ENCODE measurements at places on chromosomes 2 and 18. TPM values are rescaled to one million over a fixed set of nuclear protein-coding genes. Genes with fewer than 3 reads are reported as not detected.

DNA sequence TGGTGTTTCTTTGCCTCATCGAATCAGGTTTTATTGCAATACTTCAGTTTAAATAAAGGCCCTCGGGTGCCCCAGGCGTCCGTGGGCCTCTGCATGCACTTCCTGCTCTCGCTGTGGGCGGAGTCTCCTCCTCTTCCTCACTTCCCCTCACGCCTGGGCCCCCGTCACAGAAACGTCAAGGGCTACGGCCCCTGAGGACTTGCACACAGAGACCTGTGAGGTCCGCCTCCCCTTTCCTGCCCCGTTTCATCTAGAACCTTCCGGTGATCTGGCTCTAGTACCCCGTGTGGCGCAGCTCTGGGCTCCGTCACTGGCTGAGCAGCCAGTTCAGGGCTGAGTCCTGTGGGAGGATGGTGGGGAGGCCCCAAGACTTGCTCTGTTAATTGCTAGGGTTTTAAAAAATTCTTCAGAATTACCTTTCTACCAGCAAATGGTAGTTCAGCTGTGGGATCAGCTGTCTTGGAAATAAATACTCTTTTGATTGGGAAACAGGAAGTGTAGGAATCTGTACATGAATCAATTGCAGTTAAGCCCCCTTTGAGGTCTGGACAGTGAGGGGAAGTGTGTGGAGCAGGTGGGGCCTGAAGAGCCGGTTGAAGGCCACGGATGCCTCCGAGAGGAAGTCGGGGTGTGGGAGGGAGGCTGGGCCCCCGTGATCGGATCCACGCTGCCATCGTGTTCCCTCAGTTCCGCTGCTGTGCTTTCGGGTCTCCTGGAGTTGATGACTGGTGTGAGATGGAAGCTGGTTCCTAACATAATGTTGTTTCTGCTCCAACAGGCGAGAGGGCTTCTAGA is 10.2 kb downstream of the NFATC1 start:
- DNase-seq: peak; percentile 96

CMPK2 gene
- total RNA-seq: 7.2 TPM

INHA gene
- total RNA-seq: not detected

GRCh38 chr18:34611904-34612303 is 98.2 kb upstream of the DTNA start:
- DNase-seq: no peak

- peak; percentile 76 for DNase-seq
Observed at GRCh38 chr2:201127570-201127969, 11.6 kb downstream of the CFLAR start.

MC5R gene
- not detected for total RNA-seq

DNA sequence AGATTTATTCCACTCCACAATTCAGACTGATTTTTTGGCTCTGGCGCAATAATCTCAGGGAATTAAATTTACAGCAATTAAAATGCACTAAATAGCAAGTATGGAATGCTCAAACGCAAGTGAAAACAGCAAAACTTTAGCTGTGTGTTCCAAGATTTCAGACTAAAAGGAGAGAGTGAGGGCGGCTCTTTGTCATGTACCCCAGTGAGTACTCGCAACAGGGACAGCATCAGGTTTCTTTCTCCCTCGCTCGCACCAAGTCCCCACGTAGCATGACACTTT is 1.1 kb downstream of the ROCK2 start:
- no peak for DNase-seq

GRCh38 chr2:158602027-158602426 is 145.3 kb downstream of the PKP4 start:
- no peak for DNase-seq

SYT4 gene
- not detected for total RNA-seq

DNA sequence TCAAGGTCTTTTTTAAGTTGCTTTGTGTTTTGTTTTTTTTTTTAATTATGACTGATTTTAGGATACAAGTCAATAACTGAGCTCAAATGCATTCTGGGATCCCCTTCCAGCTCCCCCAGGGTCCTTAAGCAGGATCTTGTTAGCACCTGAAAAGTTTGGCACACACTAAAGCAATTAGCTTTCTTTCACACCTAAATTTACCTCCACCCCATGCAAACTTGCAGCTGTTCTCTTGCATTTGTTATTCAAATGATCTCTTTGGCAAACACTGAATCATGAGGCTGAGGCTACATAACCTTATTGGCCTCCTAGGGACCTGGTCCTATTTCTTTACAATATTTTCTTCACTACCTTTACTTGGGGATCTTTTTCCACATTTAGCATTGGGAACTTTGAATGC is 2026.1 kb upstream of the CELF4 start:
- DNase-seq: no peak

DNA sequence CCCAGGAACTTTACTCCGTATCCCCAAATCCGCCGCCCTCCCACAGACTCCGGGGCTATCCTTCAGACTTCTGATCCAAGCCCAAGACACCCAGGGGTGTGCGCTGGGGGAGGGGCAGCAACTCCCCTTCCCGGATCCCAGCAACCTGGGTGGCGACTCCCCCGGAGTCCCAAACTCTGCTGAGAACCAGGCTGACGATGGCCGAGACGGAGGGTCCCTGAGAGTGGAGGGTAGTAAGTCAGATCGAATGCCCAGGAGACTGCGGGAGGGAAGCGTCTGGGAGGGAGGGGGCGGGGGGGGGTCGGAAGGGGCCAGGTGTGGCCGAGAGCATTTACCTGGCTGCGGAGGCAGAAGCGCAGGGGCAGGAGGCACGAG is 7.0 kb upstream of the TNS1 start:
- DNase-seq: no peak

DNA sequence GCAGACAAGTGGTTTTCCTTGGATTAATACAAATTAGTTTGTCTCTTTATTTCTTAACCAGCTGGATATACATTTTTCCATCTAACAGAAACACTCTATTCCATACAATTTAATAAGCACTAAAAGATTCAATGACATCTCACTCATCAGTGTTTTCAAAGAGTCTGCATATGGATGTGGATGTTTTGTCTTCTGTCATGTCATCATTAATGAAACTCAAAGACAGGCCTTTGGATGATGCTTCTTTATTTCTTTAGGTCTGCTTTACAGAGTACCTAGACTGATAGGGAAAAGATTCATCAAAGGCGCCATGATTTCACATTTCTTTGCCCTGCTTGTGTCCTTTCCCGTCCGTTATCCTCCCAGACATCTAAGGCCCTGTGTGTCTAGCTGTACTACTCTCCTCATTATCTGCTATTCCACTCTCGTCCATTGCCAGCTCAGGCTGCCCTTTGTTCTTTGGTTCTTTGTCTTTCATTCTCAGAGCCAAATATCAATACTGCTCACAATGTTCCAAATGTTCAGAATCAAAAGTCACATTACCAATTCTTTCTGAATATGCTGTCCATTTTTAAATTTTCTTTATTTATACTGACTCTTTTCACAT is 232.3 kb upstream of the CHAC2 start:
- DNase-seq: no peak

DNA sequence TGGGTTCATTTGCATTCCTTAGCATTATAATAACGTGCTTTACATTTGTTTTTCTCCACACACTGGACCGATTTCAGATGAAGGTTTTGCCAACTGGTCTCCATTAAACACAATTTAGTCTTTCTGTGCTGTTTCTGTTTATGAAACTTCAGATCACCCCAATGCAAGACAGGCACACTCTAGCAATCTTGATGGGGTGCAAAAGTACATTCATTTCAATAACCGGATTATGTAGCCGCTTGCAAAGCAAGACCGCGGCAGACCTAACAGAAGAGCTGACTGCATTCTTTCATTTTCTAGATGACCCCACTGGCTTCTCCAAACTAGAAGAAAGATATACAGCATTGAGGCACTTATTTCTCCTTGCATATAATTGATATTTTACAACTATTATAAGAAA is 301.5 kb downstream of the PIEZO2 start:
- no peak for DNase-seq

ZAP70 gene
- 167 TPM for total RNA-seq

DNA sequence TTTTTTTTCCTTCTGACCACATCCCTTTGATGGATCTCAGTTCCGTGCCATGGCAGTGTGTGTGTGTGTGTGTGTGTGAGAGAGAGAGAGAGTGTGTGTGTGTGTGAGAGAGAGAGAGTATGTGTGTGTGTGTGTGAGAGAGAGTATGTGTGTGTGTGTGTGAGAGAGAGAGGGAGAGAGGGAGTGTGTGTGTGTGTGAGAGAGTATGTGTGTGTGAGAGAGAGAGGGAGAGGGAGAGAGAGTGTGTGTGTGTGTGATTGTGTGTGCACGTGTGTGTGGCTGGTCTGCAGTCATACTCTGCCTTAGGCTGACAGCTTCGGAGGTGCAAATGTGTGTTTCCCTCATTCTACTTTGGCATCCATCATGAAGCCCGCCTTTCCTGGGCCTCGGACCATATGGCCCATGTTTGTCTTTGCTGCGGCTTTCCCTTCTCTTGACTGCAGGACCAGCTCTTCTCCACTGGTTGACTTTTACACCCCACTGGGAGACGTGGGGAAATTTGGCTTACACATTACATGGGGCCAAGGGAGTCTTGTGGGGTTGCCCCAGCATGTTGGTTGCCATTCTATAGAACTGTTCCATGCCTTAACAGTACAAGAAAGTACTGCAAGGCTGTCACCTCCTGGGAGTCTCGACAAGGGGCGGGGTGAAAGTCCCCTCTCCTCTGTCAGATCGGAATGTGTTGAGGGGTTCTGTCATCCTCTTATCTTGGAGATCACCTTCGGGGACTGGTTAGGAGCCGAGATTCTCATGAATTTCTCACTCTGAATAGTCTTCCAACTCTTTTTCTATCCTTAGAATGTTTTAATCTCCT is 21.6 kb downstream of the TSN start:
- DNase-seq: no peak

DNA sequence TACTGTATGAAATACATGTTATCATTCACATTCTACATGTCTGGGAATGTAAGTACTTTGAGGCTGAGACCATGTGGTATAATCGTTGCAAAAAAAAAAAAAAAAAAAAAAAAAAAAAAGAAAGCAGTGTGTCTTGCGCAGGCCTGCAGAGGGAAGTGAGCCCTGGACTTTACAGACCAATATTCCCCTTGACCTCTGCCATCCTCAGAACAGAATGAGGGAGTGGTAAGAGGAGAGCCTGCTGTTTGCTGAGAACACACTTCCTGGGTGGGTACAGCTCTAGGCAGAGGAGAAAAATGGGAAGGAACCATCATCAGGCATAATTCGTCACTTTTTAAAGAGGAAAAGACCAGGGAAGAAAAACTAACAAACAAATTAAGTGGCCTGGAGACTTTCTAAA is 28.8 kb upstream of the TBC1D8 start:
- no peak for DNase-seq

DNA sequence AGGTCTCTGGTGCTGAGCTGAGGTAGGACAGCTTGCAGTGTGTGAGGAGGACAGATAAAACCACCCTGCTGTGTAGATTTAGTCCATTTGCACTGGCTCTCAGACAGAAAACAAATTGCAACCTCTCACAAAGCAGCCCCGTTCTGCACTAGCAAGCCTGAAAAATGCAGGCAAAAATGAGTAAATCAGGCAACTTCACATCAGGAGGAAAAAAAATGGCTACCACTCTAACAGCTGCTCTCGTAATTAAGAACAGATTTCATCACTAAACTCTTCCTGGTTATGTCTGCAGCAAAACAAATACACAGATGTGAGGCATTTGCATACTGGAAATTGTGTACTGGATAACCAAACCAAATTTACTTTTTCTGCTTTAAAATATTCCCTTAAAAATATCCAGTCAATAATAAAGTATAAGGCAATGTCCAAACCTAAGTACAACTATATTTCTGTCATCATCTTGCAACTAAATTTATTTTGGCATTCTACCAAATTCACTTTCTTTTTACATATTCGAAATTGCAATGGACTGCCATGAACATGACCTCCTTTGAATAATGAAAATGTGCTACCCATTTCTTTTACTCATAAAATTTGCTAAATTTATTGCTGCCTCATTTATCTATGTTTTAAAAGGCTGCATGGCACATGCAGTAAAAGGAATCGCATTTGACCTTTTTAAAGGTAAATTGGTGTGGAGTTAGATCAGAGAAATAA is 157.4 kb downstream of the AFF3 start:
- no peak for DNase-seq

RAD51AP2 gene
- not detected for total RNA-seq

ITPRIPL1 gene
- 13.3 TPM for total RNA-seq

GRCh38 chr2:33496726-33497125 is 20.3 kb downstream of the RASGRP3 start:
- no peak for DNase-seq

DNA sequence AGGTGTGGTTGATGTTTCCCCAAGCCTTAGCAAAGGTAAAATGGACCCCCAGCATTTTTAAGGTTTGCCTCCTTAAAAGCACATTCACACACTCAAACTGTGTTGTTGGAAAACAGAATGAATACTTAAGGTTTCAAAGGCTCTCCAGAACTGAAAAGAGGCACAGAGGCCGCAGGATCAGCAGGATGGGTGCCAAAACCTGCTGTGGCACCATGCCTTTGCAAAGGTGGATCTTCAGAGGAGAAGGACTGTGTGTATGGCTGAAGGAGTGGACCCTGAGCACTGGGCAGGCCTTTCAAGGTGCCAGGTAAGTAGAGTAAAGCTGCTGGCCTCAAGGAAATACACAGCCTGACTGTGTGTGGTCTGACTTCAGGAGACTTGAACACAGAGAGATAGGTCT is 127.3 kb downstream of the XRCC5 start:
- no peak for DNase-seq

- DNase-seq: no peak
Observed at GRCh38 chr18:32891130-32891529, 118.3 kb upstream of the KLHL14 start.

ALPI gene
- total RNA-seq: not detected

DNA sequence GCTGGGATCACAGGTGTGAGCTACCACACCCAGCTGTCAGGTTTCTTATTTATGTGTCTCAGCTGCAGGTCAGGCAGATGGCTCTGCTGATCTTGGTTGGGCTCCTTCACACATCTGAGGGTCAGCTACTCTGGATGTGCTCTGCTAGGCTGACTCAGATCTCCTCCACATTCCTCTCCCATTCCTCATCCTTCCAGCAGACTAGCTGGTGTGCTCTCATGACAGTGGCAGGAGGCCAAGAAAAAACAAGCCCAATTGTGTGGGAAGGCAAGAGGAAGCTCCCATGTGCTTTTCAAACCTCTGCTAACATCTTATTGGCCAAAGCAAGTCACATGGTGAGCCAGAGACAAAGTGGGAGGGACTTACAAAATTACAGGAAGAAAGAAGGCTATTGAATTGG is 11.7 kb upstream of the MSH6 start:
- DNase-seq: no peak

SEPTIN10 gene
- total RNA-seq: 2.3 TPM

FSIP2 gene
- total RNA-seq: not detected

DNA sequence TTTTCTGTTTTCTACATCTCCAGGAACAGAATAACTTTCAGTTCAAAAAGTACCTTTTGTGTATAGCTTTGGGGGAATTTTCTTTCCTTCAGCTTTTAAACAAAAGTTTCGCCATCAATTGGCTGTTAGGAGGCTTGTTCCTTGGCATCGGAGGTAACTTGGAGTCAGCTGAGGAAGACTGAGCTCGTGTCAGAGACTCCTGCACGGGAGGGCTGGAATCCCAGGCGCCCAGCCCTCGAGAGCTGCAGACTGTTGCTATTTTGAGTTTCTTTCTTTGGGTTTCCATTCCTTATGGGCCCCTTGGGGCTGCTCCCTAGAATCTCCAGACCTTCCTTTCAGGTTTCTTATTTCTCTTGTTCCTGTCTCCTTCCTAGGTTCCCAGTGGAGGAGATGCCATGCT is 8.1 kb downstream of the EMILIN2 start:
- DNase-seq: no peak

NYAP2 gene
- not detected for total RNA-seq

Data from activated naive CD4-positive, alpha-beta T cell treated with anti-CD3 and anti-CD28 coated beads for 36 hours (primary cell).